ENCODE measurements at places on chromosomes 3 and 15. TPM values are rescaled to one million over a fixed set of nuclear protein-coding genes. Genes with fewer than 3 reads are reported as not detected.

LMAN1L gene
- 36.8 TPM for polyA plus RNA-seq

AP3B2 gene
- 0.38 TPM for polyA plus RNA-seq

SLC35G2 gene
- 1.6 TPM for polyA plus RNA-seq

ANKRD34C gene
- polyA plus RNA-seq: not detected

GRCh38 chr3:119360736-119361462 is 66.7 kb downstream of the ARHGAP31 start:
- no peak for DNase-seq

DNA sequence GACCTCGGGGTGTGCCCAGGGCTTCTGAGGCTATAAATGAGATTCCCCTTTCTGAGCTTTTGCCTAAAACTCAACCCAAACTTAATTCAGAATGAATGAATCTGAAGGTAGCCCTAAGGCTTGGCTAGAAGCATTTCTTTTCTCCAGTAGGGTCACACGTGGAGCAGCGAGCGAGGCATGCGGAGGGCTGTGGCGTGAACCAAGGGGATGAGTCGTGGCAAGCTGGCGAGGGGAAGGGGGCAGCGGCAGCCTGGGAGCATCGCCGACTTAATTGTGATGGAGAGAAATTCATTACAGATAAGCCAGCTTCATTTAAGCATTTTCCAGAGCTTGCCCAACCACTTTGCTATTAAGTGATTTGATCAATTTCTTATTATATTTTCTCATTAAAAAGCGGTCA is 79.9 kb downstream of the CHSY1 start:
- no peak for DNase-seq

DNA sequence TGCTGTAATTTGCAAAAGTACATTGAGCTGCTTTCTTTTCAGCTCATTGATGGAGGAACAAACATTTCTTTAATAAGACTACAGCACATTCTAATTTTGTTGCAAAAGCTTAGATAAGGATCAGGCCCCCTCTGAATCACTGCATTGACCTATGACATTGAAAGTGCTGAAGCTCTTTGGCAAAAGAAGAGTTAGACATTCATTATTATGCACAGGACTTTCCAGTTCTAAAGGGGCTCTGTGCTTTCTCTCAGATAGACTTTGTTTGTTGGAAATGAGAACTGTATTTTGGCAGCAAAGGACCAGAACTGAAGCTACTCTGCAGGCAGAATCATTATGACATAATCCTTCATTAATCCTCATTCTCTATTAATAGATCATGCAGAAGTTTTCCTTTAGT is 252.9 kb upstream of the SOX2 start:
- no peak for DNase-seq

GRCh38 chr15:98719137-98719740 is 70.9 kb downstream of the IGF1R start:
- DNase-seq: no peak

- DNase-seq: no peak
These were observed 272.3 kb upstream of the ARRDC4 start for GRCh38 chr15:97688177-97688576.

DNA sequence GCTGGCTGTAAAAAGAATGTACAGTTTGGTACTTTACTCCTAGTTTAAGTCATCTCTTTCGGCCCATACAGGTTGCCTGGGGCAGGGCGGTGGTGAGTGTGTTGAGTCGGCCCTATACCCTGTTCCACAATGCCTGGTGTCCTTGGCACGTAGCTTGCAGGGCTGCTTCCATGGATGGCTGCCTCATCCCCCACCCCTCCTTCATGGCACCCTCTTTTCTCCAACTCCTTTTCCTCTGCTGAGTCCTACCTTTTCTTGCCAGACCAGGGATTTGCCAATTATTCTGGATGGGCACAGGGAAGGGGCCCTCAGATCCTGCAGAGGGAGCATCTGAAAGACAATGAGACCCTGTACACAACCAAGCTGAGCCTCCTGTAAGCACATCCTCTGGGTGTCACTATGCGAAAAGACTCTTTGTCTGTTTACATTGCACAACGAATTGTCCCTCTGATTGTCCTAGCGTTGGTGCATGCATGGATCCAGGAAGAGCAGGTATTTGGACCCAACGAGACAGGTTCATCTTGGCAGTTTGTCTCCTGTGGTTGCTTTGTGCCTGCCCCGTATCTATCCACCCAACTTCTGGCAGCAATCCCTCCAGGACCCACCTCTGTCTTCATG is 73.6 kb upstream of the CGNL1 start:
- no peak for DNase-seq

- no peak for DNase-seq
These were observed 35.2 kb upstream of the ARL14 start for GRCh38 chr3:160641665-160642309.

DNA sequence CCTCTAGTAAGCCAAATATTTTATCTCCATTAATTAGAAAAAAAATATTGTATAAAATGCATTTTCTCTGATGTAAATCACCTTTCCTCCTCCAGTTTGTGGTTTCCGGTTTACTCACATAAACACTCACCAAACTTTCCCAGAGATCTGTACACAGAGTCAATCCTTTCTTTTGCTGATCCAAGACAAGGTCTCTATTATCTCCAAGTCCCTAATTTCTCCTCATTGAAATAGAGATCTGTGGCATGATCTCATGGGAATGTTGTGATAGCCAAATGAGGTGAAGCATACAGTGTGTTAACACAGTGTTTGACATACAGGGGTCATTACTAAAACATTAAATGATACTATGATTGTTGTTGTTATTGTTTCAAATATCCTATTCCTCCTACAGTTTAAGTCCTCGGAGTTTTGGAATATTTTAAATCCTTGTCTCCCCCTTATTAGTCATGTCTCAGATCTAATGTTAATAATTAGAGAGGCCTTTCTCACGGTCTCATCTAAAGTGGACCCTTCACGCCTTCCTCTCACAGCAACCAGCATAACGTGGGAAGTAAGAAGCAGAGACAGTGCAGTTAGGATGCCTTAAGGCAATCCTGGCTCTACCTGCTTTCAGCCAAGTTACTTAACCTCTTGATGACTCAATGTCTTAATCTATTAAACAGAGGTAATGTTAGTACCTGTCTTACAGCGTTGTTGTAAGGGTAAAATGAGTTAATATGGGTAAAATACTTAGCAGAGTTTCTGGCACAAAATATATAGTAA is 333.3 kb downstream of the GRM7 start:
- DNase-seq: no peak

DNA sequence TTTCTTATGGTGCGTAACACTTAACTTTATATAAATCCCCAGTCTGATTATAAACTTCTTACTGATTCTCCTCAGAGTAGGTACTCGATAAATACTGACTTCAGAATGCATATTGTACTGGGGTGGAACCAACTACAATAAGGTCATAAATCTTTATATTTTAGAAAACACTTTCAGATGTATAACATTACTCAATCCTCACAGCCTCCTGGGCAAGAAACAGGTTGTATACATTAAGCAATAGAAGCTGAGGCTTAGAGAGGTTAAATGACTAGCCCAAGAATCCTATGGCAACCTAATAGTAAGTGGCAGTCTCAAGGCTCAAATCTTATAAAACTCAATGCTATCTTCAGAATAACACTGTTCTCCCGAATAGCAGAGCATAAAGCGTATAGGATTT is 9.1 kb downstream of the VPS13C start:
- no peak for DNase-seq

- DNase-seq: no peak
These were observed 1.9 kb upstream of the ARL6IP5 start for GRCh38 chr3:69082805-69083204.

DNA sequence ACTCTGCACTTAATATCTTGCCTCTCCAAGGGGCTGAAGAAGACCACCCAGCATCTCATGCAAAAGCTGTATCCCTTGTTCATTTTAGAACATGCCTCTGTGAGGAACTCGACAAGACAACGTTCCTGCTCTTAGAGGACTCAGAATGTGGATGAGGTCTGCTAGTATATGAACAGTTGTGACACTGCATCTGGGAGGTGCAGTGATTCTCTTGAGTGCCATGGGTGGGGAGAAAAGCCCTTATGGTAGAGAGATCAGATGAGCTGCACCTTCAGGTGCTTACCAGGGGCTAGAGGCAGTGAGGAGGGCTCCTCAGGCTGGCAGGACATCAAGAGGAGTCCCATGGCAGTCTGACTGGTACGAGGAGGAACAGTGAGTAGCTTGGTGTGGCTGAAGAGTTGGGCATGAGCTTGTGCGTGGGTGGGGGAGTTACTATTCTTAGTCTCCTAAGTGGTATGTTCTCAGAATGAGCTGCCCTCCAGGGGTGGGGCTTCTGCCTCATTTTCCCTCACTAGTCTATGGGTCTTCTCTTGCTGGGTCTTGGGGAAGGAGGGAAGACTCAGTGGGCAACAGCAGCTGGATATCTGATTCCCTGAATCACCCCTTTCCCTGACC is 56.7 kb upstream of the ATP2B2 start:
- DNase-seq: no peak

GRCh38 chr15:87021751-87022150 is 942.1 kb downstream of the AGBL1 start:
- DNase-seq: no peak

DNA sequence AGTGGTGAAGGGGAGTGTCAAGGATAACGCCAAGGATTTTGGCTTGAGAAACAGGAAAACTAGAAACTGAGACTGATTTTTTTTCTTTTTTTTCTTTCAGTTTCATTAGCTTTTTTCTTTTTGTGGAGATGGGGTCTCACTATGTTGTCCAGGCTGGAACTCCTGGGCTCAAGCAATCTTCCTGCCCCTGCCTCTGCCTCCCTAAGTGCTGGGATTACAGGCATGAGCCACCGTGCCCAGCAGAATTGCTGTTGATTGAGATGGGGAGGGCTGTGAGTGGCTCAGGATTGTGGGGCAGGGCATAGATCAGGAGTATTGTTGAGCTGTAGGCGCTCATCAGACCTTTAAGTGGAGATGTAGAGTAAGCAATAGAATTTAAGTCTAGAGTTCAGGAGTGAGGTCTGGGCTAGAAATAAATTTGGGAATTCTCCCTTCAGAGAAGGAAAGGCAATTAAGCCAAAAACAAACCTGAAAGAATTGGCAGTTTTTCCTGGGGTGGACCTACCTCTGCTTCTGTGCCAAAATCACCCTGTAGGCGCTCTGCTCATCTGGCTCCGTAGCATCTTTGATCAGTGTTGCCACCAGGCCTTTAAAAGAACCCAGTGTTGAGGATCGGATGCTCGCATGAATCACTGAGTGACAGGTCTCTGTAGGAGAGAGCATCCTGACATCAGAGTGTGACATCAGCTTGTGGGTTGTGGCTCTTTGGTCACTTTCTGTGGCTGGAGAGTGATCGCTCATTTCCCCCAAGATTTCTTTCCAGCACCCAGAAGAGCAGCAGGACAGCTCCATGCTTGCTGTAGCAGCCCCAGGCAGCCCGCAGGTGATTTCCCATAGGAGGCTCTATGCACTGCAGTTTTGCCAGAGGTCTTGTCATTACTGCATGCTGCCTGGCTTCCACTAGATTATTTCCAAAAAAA is 15.8 kb downstream of the ABHD17C start:
- no peak for DNase-seq

GRCh38 chr3:172135185-172135584 is 95.8 kb downstream of the FNDC3B start:
- no peak for DNase-seq

- DNase-seq: no peak
These were observed 27.5 kb downstream of the RAB6B start for GRCh38 chr3:133868186-133868585.

DNA sequence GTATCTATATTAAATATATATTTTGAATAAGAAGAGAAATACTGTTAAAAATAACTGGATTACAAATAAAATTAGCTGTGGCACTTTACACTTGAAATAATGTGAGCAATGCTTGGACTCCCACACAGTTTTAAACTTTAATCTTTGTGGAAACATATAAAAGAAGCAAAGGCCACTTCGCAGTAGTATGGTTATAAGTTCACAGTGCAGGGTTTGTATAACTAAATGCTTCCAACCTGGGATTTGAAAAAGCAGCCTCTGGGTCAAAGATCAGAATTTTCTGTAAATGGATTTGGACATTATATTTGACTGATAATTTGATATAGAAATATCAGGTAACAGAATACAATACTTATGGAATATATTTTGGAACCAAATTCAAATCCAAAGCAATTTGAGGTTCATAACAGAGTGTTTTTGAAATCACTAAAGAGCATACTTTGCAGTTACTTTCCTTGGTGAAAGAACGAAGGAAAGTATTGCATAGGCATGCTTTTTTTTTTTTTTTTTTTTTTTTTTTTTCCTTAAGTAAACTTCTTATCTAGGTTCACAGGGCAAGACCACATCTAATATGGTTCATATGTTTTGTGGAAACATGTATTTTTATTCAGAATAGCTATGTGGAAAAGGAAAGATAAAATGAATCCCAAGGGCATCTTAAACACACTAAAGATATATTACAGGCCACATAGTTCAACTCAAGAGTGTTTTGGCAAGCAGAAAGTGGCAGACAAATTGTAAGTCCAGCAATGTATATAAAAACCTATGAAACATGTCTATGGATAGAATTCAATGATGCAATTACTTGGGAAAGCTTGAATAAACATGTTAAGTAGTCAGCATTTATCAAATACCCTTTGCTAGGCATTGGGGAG is 47.1 kb upstream of the SGO1 start:
- no peak for DNase-seq

DNA sequence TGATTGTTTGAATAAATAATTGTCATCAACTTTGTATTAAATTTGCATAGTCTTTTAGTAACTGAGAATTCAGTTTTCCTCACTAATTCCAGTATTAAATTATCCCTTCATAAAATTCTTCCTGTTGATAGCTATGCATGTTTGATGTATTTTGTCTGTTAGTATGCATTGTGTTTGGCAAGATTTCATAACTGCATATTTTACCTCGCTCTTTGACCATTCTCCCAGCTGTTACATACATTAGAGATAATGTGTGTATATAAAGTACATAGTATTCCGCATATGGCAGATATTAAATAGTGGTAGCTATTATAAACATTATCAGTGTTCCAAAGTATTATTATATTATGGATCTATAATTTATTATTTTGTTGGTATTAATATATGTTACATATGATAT is 10.6 kb upstream of the NFKBIZ start:
- no peak for DNase-seq

DNA sequence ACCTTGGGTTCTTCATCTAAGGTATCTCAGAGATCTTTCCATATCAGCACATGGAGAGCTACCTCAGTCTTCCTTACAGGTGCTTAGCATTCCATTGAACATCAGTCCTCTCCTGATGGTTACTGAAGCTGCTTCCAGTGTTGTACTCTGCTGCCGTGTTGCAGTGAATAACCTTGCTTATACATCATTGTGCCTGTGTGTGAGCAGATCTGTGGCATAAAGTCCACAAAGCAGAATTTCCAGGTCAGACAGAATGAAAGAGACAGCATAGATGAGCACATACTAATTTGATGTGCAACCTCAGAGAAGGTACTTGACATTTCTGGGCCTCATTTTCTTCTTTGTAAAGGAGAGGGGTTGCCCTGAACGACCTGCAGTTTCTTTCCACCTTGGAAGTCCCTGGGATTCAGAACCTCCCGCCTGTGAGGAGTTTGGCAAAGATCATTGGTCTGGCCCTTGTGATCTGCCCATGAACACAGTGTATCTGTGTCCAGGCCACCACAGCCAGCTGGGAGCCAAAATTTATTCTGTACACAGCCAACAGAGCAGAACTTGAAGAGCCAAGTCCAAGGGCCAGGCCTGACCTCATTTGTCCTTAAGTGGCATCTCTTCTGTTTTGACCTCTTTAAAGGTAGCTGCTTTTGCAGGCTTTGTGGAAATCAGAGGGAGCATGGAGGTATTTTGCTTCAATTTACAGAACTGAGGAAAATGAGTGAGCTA is 57.2 kb upstream of the SLC7A14 start:
- no peak for DNase-seq

Data from spleen (tissue), 13 donors.